ENCODE measurements at places on chromosomes 3 and 15.

- no peak for DNase-seq
Observed at GRCh38 chr3:73525591-73525990, 99.2 kb downstream of the PDZRN3 start.

DNA sequence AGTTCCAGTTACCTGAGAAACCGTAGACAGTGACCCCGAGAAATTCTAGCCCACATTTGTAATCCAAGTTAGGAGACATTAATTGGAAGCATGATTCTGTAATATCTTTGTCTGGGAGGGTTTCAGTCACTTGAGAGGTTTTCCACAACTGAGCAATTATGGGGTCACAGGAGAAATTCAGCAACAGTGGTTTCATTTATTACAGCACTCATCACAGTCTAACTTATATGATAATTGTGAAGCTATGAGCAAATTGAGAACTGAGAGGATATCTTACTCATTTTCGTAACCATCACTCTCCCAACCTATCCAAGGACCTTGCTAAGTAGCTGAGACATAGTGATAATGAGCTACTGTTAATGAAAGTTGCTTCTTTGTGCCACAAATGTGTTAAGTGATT lies 328.5 kb upstream of the PPP2R3A start:
- no peak for DNase-seq

DNA sequence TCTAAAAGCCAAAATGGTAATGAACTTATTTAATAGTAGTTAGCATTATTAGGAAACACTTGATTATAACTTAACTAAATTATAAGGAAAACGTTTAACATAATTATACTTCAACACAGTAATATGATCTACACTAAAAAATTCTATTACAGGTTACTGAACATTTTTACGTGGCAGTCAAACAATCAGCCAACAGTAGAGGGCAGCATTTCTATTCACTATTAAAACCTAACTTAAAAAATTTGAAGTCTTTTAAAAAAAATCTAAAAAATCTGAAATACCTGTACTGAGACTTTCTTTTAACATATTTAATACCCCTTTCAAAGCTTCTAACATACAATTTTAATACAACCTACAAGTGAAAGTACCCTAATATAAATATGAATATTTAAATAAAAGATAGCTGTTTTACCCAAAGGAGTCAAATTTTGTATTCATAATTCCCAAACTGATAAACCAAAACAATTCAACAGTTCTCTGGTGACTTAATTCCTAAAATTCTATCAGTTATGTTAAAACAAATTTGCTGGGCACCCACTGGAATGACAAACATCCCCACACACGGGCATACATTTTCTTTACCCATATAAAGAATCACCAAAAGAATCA lies 41.5 kb downstream of the DLG1 start:
- DNase-seq, result no peak

DNA sequence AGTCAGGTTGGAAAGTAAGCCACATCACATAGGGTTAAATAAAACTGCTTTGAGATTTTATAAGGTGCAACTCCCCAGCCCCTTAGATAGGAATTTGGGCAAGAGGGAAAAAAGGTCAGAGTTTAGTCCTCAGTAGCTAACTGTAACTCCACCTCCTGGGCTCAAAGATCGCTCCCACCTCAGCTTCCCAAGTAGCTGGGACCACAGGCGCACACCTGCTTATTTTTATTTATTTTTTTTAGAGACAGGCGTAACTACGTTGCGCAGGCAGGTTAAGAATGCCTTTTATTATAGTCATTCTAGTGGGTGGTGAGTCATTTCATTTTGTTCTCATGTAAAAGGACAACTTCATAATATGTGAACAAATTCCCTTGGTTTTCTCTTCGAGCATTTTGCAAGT lies 14.7 kb downstream of the TM2D3 start:
- DNase-seq, result no peak

GRCh38 chr3:194286375-194287146 lies 64.6 kb downstream of the CPN2 start:
- no peak for DNase-seq

- DNase-seq, result no peak
Observed at GRCh38 chr3:58478781-58479180, 13.1 kb upstream of the KCTD6 start.
